ENCODE measurements at places on chromosomes 7 and 10.

DNA sequence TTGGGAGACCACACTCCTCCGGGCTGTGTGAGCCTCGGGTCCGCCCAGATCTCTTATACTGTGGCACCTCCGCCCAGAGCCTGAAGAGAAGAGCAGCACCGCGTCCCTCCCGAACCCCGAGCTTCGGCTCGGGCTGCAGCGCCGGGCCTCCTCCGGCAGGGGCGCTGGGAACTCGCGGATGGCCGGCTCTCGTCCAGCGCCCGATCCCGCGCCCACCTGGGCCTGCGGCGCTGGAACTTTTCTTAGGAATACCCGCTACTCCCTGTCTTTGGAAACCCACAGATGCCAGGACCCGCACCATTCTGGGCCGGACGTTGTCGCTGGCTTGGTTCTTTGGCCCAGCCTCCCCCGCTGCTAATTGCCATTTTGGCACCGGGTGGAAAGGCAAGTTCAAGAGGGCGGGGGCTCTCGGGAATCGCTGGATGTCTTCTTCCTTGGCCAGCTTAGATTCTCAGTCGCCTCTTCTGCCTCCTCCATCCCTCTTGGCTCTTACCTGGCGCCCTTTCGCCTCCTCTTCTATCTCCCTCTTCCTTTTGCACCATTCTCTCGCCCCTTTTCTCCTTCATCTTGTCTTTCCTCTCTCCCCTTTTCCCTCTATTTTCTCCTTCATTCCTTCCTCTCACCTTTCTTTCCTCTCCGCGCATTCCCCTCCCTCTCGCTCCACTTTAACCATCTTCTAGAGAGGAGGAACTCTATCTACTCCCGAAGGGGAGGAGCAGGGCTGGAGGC, 2.1 kb upstream of the SORCS3 start:
- DNase-seq = peak; percentile 25

- DNase-seq = no peak
These were observed 451.5 kb upstream of the SORCS1 start for GRCh38 chr10:107616031-107616430.

DNA sequence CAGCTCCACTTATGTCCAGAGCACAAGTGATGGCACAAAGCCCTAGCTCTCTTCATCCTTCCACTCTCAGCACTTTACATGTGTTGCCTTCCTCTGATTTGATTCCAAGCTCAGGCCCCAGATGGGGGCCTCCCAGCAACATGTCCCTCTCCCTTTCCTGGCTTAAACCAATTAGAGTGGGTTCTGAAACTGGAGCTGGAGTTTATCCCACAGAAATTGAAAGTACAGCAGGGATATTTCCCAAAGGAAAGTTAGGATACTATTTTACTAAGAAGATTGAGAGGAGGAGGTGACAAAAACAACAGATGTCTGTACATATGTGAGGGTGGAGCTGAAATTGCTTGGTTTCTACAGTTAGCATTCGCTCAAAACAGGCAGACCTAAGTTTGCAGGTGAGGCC, 724.6 kb downstream of the AUTS2 start:
- DNase-seq = no peak

- DNase-seq = no peak
These were observed 34.4 kb downstream of the ASAH2 start for GRCh38 chr10:50216894-50217293.

- no peak for DNase-seq
These were observed 112.3 kb downstream of the ABLIM1 start for GRCh38 chr10:114545819-114546218.

DNA sequence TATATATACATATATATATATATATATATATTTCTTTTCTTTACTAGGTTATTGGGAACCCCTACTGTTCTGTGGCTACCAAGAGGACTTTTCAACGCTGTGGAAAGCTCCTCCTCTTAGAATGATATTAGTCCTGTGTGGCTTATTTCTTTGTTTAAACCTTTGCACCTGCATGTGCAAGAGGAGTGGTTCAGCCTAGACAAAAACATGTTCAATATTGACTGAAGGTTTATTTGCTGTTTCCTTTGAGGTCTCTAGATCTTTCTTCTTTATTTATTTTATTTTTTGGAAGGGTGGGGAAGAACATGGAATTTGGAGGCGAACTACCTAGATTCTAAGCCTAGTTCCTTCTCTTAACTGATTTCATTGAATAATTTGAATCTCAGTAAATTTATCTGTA, 118.1 kb downstream of the GNAT3 start:
- DNase-seq = no peak

GRCh38 chr10:49344840-49345239, 45.9 kb downstream of the C10orf71 start:
- DNase-seq = no peak

- DNase-seq = no peak
These were observed 71.9 kb downstream of the SGMS1 start for GRCh38 chr10:50551894-50552293.

GRCh38 chr10:51188866-51189265, 114.6 kb downstream of the PRKG1 start:
- no peak for DNase-seq

DNA sequence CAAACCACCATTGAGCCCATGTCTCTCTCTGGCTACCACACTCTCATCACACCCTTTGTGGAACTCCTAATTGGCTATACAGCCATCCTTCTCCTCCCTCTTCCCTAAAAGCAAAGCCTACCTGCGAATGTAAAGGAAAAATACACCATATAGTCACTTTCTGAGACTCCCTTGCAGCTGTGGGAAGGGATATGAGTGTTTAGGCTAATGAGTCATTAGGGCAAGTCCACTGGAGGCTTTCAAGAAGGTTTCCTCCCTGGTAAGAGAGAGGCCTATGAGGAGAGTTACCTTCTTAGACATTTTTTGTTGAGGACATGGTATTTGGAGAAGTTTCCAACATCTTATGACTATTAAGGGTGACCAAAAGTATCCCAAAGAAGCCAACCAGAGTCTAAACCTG, 4.1 kb upstream of the TMEM243 start:
- no peak for DNase-seq

DNA sequence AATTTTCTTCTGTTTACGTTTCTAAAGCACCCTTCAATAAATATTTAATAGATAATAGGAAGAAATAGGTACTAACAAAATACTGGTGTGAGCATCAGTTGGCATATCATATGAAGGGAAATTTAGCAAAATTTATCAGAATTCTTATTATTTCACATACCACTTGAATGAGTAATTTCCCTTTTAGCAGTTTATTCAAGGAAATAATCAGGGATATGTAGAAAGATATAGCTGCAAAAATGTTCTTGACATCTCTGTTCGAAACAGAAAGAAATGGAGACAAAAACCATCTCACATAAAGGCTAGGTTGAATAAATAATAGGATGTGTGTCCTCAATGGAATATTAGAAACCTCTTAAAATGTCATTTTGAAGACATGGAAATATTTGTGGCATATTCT, 35.8 kb upstream of the PIP4K2A start:
- DNase-seq = no peak

Measured in hematopoietic multipotent progenitor cell (in vitro differentiated cells).